ENCODE measurements at places on chromosomes 16 and 17.

GRCh38 chr16:11064202-11064540, 119.8 kb downstream of the CLEC16A start:
- no peak for DNase-seq

GRCh38 chr17:38724337-38724988, 5.7 kb upstream of the CISD3 start:
- no peak for DNase-seq

DNA sequence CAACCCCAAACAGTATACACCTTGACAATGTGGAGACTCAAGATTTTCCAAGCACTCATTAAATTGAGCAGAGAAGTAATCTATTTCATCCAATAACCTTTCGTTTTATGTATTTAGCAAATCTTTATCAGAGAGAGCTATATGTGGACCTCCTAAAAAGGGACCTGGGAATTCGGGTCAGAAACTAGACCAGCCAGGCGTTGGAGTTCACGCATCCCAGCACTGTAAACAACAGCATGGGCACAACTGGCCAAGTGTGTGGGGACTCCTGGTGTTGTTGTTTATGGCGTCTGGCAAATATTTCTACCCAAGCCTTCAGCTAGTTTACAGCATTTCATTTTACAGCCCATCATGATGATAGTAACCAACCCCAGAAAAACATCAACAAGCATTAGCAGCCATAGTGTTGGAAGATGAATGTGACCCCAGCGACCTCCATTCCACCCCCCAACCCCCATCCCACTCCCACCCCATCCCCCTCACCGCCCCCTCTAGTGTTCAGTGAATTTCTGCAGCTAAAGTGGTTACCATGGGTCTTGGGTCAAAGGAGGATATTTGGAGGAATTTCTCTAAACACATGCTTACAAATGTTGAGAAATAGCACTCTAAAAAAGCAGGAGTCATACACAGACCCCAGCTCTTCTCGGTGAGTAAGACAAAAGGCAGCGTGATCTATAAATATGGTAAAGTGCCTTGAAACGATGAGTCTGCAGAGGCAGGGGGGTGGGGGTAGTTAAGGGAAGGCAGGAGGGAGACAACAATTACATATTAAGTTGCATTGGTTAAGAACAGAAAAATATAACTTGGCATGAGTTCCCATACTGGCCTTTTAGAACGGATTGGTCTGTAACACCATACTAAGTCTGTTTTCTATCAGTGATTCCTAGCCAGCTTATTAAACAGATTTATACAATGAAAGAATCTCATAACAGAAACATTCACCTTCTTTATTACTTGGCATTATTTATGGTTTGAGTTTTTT, 91.4 kb upstream of the TBX2 start:
- no peak for DNase-seq

DNA sequence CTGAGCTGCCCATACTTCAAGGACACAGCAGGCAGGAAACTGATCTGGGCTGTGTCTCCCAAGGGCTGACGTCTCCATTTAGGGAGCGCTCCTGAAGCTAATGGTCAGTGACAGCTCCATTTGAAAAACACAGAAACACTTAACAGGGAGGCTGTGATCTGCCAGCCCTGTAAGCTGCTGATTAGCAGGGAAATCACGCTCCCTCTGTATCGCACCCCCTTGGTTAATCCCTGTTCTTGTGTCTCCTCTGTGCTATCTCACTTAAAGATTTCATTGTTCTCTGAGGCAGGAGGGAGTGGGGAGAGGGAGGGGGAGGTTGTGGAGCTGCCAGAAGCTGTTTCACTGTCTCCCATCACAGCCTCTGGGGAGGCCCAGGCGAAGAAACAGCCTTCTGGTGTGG, 47.4 kb upstream of the CACNG3 start:
- no peak for DNase-seq

GRCh38 chr17:6323626-6324356, 111.1 kb downstream of the AIPL1 start:
- no peak for DNase-seq

GRCh38 chr17:38357486-38358123, 6.0 kb downstream of the SOCS7 start:
- no peak for DNase-seq

DNA sequence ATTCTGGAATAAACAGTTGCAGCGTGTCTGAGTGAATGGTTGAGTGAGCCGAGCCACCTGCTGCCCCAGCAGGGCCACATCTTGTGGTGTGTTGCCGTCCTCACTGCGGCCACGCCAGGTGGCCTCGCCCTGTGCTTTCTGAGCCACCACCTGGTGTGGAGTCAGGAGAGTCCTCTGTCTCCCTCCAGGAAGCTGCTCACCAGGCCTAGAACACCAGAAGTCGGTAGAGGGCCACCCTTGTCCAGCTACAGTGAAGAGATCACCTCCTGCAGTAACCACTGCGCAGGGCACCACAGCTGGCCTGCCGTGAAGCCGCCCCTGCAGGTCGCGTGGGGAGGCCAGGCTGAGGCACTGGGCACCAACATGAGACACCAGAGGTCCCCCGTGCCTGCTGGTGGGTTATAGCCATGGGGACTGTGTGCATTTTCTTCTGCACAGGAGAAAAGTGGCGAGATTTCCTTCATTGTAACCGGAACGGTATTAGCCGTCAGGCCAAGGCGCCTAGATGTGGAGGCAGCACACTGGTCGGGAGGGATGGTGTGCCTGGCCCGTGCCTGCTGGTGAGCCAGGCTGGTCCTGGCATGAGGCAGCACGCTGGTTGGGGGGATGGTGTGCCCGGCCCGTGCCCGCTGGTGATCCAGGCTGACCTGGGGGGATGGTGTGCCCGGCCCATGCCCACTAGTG, 28.9 kb upstream of the FOXK2 start:
- no peak for DNase-seq

GRCh38 chr17:57270801-57271245, 14.5 kb downstream of the MSI2 start:
- DNase-seq, result no peak

- peak; percentile 11 for DNase-seq
Observed at GRCh38 chr17:11996722-11997146, 541 bp downstream of the ZNF18 start.

GRCh38 chr16:51766739-51767138, 615.7 kb upstream of the SALL1 start:
- no peak for DNase-seq

- no peak for DNase-seq
Observed at GRCh38 chr17:67105213-67105612, 60.9 kb downstream of the CACNG1 start.

GRCh38 chr16:57624806-57625500, 3.5 kb upstream of the ADGRG1 start:
- DNase-seq, result no peak

DNA sequence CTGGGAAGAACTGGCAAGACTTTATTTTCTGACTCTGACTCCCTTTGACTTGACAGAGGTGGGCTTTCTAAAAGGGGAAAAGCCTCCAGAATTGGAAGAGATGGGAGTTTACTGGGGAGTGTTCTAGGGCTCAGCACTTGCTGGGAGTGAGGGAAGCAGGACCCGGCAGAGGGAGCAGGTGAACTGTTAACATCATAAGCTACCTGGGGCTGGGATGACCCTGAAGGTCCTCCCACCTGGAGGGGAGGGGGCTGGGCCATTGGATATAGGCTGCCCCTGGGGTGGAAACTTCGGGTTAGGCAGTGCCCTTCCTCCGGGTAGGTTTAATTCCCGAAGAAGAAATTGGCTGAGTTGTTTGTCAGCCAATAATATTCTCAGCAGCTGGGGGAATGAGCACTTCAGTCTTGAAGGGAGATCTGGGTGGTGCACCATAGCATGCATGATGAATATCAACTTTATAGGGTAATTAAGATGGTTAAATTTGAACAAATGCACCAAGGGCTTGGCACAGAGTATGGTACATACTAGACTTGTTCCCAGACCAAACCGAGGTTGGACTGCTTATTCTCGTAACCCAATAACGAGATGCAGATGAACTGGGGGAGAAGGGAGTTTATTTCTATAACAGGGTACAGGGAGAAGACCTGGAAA, 337.0 kb downstream of the HAPSTR1 start:
- DNase-seq, result no peak

DNA sequence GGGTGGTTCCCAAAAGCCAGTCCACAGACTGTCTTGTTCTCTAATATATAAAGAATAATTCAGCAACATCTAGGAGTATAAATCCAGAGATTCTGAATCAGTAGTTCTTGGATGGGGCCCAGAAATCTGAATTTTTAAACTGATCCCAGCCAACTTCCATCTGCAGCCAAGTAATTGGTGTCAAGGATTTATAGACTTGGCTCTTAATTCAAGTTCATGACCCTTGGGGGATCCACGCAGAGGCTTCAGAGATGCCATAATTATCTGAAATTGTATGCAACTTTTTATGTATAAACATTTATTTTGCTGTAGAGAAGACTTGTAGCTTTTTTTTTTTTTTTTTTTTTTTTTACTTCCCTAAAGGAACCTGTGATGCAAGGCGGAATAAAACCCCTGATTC, 60.6 kb downstream of the HLF start:
- DNase-seq, result no peak

DNA sequence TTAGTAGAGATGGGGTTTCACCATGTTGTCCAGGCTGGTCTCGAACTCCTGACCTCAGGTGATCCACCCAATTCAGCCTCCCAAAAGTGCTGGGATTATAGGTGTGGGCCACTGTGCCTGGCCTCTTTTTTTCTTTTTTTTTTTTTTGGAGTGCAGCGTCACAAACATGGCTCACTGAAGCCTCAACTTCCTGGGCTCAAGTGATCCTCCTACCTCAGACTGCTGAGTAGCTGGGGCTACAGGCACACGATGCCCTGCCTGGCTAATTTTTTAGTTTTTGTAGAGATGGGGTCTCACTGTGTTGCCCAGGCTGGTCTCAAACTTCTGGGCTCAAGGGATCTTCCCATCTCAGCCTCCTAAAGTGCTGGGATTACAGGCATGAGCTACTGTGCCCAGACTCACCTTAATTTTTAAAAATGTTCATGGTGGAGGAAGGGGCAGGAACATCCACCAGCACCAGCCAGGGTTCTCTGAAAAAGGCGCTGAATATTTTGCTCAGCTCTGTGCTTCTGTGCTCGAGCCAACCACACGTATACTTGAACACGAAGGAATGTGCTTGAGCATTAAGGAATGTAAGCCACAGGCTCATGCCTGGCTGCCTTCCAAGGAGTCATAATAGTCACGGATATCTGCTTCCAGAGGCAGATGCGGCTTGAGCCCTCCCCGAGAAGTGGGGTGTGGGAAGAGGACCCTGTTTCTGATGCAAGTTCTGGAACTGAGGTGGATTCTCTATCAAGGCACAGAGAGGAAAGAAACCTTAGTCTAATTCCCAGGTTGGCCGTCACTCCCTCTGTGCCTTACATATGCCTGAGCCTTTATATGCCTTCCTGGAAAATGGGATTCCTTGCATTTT, 65.5 kb upstream of the CREBBP start:
- no peak for DNase-seq

DNA sequence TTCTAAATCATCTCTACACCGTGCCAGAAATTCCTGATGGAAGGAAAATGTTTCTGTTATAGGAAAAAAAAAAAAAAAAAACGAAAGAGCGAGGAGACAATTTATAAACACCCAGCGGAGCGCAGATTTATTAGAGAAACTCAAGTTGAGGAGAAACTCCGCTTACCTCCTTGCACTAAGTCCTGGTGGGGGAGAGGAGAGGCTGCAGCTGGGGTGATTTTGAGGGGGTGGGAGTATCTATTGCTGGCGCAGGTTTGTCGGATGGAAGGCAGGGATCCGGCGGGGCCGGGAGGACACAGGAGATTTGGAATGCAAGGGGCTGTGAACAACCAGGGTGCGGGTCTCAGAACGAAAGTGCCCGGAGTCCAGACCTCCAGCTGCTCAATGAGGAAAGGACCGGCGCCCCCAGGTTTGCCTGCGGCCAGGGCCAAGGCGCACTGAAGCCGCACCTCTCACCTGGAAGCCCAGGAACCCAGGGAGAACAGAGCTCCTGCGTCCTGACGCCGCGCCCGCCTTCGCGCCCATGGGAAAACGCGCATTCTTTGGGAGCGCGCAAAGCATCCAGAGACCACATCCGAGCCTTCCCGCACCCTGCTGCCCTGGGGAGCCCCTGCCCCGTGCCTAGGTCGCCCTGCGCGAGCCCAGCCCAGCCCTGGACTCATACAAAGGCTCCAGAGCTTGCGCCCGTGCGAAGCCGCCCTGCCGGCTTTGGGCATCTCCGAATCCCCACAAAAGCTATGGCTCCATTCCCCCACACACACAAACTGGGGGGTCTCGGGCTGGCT, 2.6 kb upstream of the HOXB8 start:
- no peak for DNase-seq

DNA sequence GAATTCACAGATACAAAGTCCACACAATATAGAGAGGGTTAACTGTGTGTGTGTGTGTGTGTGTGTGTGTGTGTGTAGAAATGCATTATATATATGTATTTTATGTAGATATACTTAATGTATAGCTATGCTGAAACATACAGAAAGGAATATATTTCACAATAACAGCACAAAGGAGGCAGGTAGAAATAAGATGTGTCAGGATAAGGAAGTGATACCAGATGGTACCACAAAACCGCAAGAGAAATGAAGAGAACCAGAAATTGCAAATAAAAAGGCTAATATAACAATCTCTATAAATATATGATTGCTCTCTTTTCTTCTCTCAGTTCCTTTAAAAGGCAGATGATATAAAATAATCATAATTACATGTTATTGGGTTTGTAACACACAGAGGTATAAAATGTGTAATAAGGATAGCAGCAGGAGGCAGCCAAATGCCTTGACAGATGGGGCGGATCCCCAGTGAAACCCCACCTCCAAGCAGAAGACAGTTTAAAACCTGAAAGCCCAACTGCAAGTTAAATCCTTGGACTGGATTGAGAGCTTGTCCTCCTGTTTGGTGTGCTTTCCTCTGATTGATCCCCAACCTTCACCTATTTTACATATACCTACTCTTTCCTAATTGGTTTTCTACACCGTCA, 365.4 kb upstream of the C16orf82 start:
- DNase-seq, result no peak

GRCh38 chr16:10835281-10835931, 16.8 kb upstream of the TVP23A start:
- DNase-seq, result no peak

DNA sequence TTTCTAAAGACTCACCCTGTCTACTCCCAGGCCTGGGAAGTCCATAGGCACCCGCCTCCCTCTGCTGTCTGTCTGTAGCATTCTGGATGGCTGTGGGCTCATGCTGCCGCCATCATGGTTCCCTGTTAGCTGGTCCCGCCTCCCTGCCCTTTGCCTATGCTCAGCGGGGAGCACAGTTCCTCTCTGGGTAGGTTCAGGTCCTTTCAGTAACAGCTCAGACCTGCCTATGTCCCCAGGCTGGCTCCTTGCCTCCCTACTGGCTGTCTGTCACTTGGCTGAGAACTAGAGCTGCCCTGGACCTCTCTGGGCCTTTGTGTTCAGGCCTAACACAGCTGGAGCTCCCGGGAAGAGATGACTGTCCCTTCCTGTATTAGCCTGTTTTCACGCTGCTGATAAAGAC, 317.9 kb downstream of the SNX29 start:
- DNase-seq, result no peak

- no peak for DNase-seq
Observed at GRCh38 chr16:24972608-24973220, 42.5 kb downstream of the ARHGAP17 start.

GRCh38 chr16:27222249-27223225, 19.2 kb downstream of the KDM8 start:
- DNase-seq, result no peak

Measured in stimulated activated CD8-positive, alpha-beta memory T cell treated with anti-CD3 and anti-CD28 coated beads, Interleukin-12 subunit alpha, Interleukin-12 subunit beta, amount 100 ng/mL, for 1 hour (primary cell).